Thymus (tissue), 14 donors: ENCODE measurements at places on chromosomes 7 and 10.

- no peak overlapping the region for H3K27ac ChIP-seq
- H3K4me3 ChIP-seq, result no peak overlapping the region
- peaks cover 14% of the 10 kb centered on the region for H3K4me1 ChIP-seq
- peaks cover 99% of the 10 kb centered on the region for H3K27me3 ChIP-seq
These were observed 2.8 kb downstream of the EBF3 start for GRCh38 chr10:129961157-129961701.

GRCh38 chr7:130814778-130815335, 80.8 kb upstream of the KLF14 start:
- H3K27ac ChIP-seq, result no peak overlapping the region
- H3K4me3 ChIP-seq, result no peak overlapping the region
- no peak for DNase-seq
- no peaks in the 10 kb centered on the region for H3K36me3 ChIP-seq
- H3K4me1 ChIP-seq, result no peaks in the 10 kb centered on the region

- H3K27ac ChIP-seq, result no peak overlapping the region
- DNase-seq, result no peak
- no peaks in the 10 kb centered on the region for H3K4me1 ChIP-seq
These were observed 194.9 kb downstream of the KCNMA1 start for GRCh38 chr10:77442699-77443189.

GRCh38 chr10:7484456-7485243, 73.8 kb upstream of the SFMBT2 start:
- H3K4me3 ChIP-seq, result peak overlapping the region; percentile 19
- H3K27me3 ChIP-seq, result no peaks in the 10 kb centered on the region
- H3K36me3 ChIP-seq, result no peaks in the 10 kb centered on the region
- peaks cover 31% of the 10 kb centered on the region for H3K4me1 ChIP-seq
- peak overlapping the region; percentile 97 for H3K27ac ChIP-seq
- peak; percentile 46 for DNase-seq

GRCh38 chr10:95290461-95291364, at the start of gene PDLIM1:
PDLIM1 (minus strand) TSS chr10:95291003; CDS start chr10:95290915, 88 bp downstream.
- H3K27ac ChIP-seq, result peak within 1 kb of the TSS; percentile 77
- no peaks in the 10 kb centered on the region for H3K36me3 ChIP-seq
- DNase-seq, result no peak
- H3K27me3 ChIP-seq, result peaks cover 30% of the 10 kb centered on the region

DNA sequence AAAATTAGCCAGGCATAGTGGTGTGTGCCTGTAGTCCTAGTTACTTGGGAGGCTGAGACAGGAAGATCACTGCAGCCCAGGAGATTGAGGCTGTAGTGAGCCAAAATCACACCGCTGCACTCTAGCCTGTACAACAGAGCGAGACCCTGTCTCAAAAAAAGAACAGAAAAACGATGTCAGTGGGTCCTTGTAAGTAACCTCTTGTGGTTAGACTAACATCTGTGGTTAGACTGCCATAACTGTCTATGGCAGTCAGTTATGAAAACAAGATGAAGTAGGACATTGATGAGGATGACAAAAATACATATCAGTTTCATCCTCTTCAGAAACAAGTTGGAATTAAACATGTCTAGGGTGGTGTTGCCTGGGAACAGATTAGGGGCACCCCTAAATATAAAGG, 53.3 kb downstream of the AKAP9 start:
- H3K27me3 ChIP-seq, result no peaks in the 10 kb centered on the region
- peaks cover 16% of the 10 kb centered on the region for H3K36me3 ChIP-seq
- no peaks in the 10 kb centered on the region for H3K4me1 ChIP-seq
- H3K27ac ChIP-seq, result no peak overlapping the region
- no peak overlapping the region for H3K4me3 ChIP-seq

- H3K4me3 ChIP-seq, result no peak overlapping the region
- no peak for DNase-seq
- no peaks in the 10 kb centered on the region for H3K36me3 ChIP-seq
- H3K27me3 ChIP-seq, result no peaks in the 10 kb centered on the region
These were observed 52.5 kb upstream of the LHFPL3 start for GRCh38 chr7:104275900-104276299.

GRCh38 chr10:126156012-126156411, 232.3 kb downstream of the ADAM12 start:
- H3K27ac ChIP-seq, result no peak overlapping the region
- no peaks in the 10 kb centered on the region for H3K4me1 ChIP-seq
- no peak overlapping the region for H3K4me3 ChIP-seq
- no peak for DNase-seq
